RWPE2 (cell line): ENCODE measurements at places on chromosomes 2 and 18.

DNA sequence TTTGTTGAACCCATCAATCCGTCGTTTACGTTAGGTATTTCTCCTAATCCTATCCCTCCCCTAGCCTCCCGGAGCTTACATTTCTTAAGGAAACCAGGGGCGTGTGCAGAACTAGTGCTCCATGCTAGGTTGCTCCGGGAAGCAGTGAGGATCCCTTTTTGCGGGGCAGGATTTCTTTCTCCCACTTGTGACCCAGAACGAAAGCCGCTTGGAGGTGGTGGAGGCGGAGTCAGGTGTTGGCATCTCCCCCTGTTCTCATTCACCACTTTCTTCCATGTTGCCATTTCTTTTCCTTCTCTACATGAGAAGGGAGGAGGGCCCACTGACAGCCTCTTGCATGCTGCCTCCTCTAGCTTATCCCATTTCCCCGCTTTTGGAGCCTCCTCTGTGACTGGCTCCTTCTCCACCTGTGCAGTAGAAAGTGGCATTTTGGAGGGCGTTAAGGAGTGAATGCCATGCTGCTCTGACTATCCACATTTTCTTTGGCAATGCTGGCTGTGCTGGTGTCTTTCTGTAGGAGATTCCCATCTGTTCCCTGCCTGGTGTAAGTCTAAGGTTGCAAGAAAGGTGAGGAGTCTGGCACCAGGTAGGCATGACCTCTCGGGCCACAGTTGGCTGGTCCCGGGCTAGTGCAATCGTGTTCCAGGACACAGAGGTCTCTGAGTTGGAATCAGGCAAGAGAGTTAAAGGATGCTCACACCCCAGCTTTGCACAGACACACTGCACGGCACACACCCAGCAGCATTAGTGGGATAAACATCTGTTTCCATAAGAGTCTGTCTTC lies 89.5 kb downstream of the ACKR3 start:
- DNase-seq = no peak

- no peak for DNase-seq
Observed at GRCh38 chr18:42719221-42719620, 396.3 kb downstream of the RIT2 start.

DNA sequence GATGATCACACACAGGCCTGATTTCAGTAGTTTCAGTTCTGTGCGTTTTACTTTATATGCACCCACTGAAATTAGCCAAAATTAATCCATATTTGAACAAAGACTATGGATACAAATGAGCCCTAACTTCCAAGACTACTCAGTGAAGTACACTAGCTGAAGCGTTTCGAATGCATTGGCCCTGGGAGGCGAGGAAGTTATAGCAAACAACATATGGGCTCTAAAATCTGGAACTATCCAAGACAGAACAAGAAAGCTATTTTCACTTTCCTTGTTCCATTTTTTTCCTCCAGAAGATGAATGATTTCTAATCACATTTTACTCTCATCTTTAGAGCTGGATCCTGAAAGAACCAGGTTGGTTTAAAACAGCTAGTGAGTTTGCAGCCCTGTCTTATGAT lies 399.4 kb upstream of the HNRNPA3 start:
- DNase-seq = no peak

GRCh38 chr2:142756430-142756829 lies 121.0 kb upstream of the KYNU start:
- no peak for DNase-seq

DNA sequence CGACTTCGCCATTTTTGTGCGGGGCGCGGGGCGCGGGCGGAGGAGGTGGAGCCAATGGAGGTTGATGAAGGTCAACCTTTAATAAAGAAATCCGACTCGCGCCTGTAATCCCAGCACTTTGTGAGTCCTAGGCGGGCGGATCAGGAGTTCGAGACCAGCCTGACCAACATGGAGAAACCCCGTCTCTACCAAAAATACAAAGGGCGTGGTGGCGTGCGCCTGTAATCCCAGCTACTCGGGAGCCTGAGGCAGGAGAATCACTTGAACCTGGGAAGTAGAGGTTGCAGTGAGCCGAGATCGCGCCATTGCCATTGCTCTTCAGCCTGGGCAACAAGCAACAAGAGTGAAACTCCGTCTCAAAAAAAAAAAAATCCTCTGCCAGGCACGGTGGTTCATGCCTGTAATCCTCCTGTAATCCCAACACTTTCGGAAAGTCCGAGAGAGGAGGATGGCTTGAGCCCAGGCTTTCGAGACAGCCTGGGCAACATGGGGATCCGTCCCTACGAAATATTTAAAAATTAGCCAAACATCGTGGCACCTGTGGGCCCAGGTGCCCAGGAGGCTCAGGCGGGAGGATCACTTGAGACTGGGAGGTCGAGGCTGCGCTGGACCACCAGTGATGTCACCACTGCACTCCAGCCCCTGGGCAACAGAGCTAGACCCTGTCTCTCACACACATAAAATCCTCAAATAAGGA lies 493 bp upstream of the PREB start:
- no peak for DNase-seq

GRCh38 chr18:9109523-9109922 lies 7.0 kb downstream of the NDUFV2 start:
- no peak for DNase-seq

DNA sequence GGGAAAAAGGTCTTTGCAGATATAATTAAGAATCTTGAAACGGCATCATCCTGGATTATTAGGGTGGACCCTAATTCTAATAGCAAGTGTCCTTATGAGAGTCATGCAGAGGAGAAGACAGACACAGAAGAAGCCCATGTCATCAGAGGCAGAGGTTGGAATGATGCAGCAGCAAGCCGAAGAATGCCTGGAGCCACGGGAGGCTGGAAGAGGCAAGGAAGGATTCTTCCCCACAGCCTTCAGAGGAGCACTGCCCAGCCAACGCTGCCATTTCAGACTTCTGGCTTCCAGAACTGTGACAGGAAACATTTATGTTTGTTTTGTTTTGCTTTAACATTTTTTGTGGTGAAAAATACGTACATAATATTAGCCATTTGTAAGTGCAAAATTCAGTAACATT lies 72.3 kb downstream of the MCFD2 start:
- DNase-seq = no peak

- DNase-seq = no peak
Observed at GRCh38 chr18:62452280-62452831, 70.5 kb upstream of the ZCCHC2 start.

DNA sequence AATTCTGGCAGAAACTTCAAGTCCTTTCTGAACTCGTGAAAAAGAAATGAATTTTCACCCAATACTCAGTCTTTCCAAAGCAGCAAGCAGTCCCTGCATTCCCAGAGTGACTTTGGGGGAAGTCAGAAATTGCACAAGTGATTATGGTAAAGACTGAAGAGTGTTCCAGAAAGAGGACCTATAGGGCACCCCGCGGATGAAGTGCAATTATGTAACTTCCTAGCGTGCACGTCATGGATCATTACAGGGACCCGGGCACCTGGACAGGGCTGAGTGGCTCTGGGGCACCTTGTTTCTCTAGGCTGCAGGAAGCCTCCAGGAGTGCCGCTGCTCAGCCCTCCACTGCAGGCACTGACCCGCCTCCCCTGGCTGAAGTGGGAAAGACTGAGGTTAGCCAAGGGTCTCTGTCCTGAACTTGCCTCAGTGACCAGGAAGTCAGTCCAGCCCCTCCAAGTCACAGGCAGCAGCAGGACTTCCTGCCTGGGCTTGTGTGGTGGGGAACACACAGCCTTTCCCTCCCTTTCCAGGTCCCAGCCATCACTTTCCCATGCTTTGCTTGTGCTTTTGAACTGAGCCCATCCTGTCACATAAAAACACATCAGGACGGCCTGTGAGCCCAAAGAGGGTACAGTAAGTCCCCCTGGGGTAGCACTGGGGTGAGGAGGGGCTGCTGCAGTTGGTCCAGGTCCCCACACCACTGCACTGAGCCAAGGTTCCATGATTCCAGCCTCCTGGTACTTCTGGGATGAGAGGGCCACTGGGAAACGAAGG lies 19.8 kb downstream of the TMEM185B start:
- no peak for DNase-seq

DNA sequence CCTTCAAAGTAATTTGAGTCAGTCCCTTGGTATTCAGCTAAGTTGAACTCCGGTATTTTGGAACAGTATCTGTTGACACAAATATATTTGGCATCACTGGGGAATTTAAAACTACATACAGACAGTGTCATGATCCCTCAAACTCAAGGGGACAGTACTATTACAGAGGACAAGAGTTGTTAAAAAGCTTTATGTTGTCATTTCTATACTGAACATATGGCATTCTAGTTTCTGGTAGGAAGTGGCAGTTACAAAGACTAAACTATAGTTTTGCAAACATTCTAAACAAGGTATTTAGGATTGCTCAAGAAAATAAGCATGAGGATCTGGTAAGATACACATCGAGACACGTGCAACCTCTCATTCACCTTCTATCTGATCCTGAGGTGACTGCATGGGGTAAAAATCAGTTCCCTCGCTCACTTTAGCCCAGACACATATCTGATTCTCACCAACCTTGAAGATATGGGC lies 16.6 kb upstream of the CCNYL1 start:
- DNase-seq = no peak

DNA sequence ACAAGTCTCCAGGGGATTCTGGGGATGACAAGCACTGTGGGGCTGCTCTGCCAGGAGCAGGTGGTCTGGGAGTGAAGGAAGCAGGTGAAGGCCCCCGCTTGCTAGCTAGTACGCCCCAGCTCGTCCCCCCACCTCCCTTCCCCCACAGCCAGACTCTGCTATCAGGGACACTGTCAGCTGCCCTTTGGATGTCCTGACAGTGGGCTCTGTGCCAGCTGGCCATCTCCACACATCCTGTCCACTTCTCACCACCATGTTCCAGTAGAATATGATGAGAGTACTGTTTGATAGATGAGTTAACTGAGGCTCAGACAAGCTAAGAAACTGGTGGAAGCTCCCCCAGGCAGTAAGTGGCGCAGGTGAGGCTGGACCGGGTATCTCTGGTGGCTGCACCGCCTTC lies 276.2 kb downstream of the CELF4 start:
- no peak for DNase-seq

DNA sequence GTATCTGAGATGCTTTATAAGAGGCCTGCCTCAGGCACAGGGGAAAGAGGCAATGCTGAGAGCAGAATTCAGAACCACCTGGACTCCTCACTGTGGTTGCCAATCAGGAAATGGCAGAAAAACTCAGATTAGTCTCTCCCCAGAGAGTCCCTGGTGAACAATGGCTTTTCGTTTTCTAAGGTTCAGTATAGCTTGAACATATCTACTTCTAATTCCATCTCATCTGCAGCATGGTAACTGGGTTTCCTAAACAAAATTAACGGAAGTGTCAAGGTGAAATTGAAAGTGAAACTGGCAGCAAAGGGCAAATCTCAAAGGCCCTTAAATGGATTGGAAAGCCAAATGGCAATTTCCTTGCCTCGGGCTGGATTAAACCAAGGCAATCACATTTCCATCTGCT lies 480.2 kb upstream of the ACVR2A start:
- DNase-seq = no peak

GRCh38 chr2:159090514-159091201 lies 122.2 kb downstream of the TANC1 start:
- DNase-seq = peak; percentile 66
